ENCODE measurements at places on chromosomes 3 and 15.

DNA sequence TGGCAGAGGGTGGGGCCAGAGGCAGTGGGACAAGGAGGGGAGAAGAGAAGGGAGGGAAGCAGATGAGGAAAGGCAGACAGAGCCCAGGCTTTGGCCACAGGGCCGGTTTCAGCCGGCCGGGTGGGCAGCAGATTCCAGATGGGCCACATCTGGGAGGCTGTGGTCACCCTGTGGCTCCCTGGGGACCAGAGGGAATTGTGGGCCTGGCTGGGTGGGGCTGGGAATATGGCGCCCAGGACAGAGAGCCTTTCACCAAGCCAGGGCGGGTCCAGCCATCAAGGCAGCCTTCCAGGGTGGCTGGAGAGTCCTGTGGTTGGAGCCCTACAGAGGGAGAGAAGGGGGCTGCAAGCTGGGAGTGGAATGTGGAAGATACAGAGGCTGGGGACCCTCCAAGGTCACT is 18.9 kb downstream of the PTH1R start:
- DNase-seq = no peak

GRCh38 chr15:96274698-96275097 is 55.8 kb upstream of the NR2F2 start:
- no peak for DNase-seq

GRCh38 chr3:159185443-159186050 is 383.7 kb downstream of the MFSD1 start:
- DNase-seq = no peak

GRCh38 chr15:69116391-69116790 is 44.0 kb upstream of the GLCE start:
- no peak for DNase-seq

DNA sequence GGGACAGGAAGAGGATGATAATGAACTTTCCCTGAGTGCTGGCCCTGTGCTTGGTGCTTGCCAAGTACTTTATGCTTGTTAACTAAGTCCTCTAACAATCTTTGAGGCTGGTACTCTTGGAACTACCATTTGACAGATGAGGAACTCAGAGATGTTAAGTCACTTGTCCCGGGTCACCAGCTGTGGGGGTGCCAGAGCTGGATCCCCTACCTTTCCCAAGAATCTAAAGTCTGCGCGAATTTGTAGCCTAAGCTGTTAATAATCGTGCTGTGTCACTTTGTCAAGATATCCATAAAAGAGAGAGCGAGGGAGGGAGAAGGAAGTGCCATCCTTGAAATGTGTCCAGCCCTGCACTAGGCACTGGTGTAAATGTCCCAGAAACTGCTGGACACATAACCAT is 19.0 kb upstream of the ACOX2 start:
- DNase-seq = no peak

DNA sequence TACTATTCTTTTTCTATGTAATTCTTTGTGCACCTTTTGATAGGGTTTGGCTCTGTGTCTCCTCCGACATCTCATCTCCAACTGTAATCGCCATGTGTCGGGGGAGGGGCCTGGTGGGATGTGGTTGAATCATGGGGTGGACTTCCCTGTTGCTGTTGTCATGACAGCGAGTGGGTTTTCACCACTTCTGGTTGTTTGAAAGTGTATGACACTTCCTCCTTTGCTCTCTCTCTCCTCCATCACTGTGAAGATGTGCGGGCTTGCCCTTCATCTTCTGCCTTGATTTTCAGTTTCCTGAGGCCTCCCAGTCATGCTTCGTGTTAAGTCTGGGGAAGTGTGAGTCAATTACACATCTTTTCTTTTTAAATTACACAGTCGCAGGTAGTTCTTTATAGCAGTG is 225.8 kb upstream of the DPPA4 start:
- DNase-seq = no peak

GRCh38 chr15:62887113-62887570 is 155.4 kb upstream of the TPM1 start:
- no peak for DNase-seq

DNA sequence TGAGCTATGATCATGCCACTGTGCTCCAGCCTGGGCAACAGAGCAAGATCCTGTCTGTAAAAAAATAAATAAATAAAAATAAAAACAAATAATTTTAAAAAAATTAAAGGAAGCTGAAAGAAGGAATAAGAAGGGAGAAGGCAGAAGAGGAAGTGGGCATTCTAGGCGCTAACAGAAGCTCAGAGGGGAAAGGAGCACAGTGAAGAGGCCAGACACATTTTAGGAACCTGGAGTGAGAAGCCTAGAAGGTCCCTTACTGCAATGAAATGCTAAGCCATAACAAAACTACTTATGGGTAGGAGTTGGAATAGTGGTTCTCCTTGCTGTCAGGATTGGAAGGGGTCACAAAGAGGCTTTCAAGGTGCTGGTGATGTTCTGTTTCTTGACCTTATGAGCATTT is 64.0 kb downstream of the ITGB5 start:
- no peak for DNase-seq

- DNase-seq = no peak
Observed at GRCh38 chr3:106913966-106914365, 463.3 kb upstream of the CCDC54 start.
